Tongue (tissue), 3 donors: ENCODE measurements at places on chromosomes 2 and 18. TPM values are rescaled to one million over a fixed set of nuclear protein-coding genes. Genes with fewer than 3 reads are reported as not detected.

Gene OTOS
- not detected for total RNA-seq

Gene MC4R
- total RNA-seq, result 0.21 TPM

Gene KIAA2012
- 0.21 TPM for total RNA-seq

Gene AQP12A
- not detected for total RNA-seq

Gene POMC
- 7.7 TPM for total RNA-seq

Gene PEX13
- 38.9 TPM for total RNA-seq

Gene METAP1D
- total RNA-seq, result 15.1 TPM

Gene MYCN
- total RNA-seq, result 7.3 TPM

Gene FAP
- 50.0 TPM for total RNA-seq

Gene SLC9A2
- 2.4 TPM for total RNA-seq

GRCh38 chr18:45666006-45666405 is 50.7 kb downstream of the SLC14A2 start:
- no peak for DNase-seq

DNA sequence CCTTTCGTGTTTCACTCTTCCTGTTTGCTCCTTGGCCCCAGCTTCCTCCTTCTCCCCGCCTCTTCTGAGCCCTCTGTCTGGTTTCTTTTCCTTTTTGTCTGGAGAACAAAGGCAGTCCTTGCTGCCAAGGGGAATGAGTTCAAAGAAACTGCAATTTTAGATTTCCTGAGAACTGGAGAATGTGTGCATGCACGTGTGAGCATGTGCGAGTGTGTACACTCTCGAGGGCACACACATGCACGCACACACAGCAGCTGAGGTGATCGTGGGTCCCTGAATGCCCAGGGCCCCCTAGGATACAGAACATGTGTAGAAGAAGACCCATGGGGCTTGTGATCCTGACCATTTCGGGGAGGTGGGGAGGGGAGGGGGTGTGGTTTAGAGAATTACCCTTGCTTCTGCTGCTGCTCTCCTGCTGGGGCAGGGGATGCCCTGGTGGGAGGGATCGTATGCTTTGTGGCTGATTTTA is 151.8 kb downstream of the DYSF start:
- DNase-seq, result peak; percentile 53

- DNase-seq, result no peak
These were observed 183.6 kb upstream of the MGAT5 start for GRCh38 chr2:134070281-134070741.

DNA sequence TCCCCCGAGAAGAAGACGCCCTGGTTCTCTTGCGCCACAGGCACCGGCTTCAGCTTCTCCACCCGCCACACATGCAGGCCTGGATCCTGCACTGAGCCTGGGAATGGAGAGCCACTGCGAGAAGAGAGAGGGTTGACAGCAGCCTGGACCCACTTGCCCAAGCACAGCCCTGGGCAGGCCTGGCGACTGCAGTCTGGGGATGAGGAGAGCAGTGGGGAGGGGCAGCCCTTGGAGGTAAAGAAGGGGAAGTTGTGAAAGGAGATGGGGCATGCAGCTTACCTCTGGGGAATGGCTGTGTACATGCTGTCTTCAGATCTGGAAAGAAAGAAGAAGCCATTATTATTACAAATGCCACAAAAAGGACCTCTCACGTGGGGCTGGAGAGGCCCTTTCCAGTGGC is 8.3 kb downstream of the CAPG start:
- DNase-seq, result no peak

GRCh38 chr2:174568425-174568824 is 29.2 kb downstream of the WIPF1 start:
- DNase-seq, result no peak

DNA sequence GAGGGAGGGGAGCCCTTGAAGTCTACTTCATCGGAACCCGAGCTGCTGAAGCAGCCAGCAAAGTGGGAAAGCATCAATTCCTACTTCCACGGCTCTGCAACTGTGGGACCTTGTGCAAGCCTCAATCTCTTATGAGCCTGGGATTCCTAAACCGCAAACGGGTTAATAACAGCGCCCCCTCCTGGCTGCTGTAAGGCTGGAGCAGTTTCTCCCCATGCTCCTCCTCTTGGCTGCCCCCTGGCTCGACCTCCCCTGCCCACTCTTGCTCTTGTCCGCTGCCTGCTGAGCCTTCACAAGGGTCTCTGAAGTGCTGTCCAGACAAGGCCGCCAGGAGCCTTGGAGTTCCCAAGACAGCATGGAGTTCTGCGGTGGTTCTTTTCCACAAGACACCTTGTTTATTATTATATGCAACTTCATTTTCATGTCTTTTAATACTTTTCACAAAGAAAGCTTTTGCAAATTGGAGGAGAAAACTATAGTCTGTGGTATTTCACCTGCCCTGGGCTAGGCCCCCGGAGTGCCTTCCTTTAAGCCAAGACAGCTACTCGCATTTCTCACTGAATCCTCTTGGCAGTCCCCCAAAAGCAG is 157.2 kb downstream of the DDX1 start:
- DNase-seq, result peak; percentile 55
